ENCODE measurements at places on chromosomes 7 and 10.

GRCh38 chr10:12628964-12629766 lies 279.8 kb downstream of the CAMK1D start:
- no peak for DNase-seq

GRCh38 chr7:102252366-102252982 lies 34.2 kb upstream of the SH2B2 start:
- peak; percentile 18 for DNase-seq

DNA sequence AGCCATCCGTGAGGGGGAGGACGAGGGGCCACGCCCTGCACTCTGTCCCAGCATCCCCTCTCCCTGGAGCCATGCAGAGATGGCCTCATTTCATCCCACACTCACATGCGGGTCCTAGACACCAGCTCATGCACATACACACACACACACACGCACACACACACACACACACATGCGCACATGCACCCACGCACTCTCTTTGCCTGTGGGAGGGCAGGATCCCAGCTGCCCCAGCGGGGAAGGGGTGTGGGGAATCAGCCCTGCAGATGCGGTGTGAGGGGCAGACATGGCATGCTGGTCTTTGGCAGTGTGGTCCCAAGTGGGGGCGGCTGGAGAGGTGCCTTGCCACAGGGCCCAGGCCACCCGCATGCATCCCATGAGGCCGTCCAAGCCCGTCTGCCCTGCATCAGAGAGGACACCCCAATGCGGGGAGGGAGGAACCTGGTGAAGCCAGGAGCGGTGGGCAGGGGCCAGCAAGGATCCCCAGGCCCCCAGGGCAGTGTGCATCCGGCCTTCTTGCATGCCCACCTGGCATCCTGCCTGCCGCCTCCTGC lies 68.1 kb downstream of the LHPP start:
- DNase-seq: peak; percentile 22

- DNase-seq: no peak
Observed at GRCh38 chr7:20561908-20562307, 53.6 kb upstream of the ABCB5 start.

GRCh38 chr7:55438757-55439525 lies 73.8 kb downstream of the LANCL2 start:
- DNase-seq: no peak

- DNase-seq: no peak
Observed at GRCh38 chr10:125692196-125692595, 9.2 kb upstream of the TEX36 start.

- DNase-seq: no peak
Observed at GRCh38 chr10:108323274-108323798, 1158.8 kb upstream of the SORCS1 start.

DNA sequence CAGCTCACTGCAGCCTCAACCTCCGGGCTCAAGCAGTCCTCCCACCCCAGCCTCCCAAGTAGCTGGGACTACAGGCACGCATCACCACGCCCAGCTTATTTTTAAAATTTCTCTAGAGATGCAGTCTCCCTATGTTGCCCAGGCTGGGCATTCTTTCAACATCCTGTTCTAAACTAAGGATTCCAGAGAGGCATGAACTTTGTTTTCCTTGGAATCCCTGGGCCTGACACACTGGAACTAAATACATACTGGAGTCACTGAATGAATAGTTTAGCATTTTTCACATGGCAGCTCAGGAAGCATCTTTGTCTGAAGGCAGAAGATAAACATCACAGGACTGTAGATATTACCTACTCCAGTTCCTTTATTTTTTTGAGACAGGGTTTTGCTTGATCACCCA lies 108.7 kb downstream of the ITIH5 start:
- DNase-seq: no peak

DNA sequence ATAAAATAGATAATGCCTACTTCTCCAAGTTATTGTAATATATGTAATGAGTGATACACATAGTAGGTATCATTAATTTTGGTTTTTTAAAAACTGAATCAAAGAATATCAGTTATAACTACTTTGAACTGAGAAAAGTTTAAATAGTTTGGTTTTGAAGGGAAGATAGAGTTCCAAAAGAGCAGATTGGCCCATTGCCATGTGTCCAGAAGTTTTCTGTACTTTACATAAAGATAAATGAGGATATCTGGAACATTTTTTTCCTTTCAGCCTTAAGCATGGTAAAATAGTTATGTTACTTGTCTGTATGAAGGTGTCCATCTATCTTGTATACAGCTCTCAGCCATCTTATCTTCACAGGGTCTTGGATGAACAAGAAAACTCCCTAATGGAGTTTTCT lies 97.9 kb upstream of the MXI1 start:
- DNase-seq: no peak

DNA sequence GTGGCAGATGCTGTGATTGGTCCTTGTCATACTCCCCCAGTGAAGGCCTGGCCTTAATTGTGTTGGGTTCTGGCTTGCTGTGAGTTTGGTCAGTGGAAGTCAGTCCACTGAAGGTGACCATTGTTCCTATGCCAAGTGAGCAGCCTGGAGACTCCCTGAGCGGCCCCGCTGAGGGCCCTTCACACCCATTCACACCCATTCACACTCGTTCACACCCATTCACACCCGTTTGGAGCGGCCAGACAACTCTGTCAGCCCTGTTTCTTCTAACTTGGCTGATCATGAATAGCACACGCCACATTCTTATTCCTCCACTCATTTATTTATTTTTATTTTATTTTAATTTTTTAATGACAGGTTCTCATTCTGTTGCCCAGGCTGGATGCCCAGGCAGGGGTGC lies 61.5 kb downstream of the C10orf120 start:
- no peak for DNase-seq

- no peak for DNase-seq
Observed at GRCh38 chr10:3537518-3537917, 247.5 kb downstream of the KLF6 start.

GRCh38 chr7:2317556-2318293 lies 3.5 kb upstream of the SNX8 start:
- DNase-seq: no peak

GRCh38 chr7:13290975-13291374 lies 603.5 kb downstream of the ARL4A start:
- no peak for DNase-seq

DNA sequence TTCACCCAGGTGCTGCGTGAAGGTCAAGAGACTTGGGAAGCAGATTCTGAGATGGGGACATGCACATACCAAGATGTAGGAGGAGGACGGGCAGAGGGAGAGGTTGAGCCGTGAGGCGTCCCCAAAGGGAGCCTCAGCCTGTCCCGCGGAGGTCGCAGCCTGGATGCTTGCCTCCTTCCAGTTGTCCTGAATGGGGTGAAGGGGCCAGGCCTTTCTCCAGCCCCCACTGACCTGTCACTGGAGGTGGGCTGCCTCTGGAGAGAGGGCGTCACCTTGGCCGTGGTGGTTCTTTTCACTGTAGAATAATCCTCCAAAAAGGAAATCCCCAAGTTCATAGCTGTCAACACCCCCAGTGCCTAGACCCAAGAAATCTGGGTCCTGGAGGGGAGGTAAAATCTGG lies 283.0 kb upstream of the VSTM2A start:
- DNase-seq: no peak

- DNase-seq: peak; percentile 51
Observed at GRCh38 chr10:131825960-131826650, 74.7 kb upstream of the PPP2R2D start.

- DNase-seq: peak; percentile 40
Observed at GRCh38 chr10:42975558-42976340, 101.1 kb upstream of the RET start.

- DNase-seq: no peak
Observed at GRCh38 chr7:30646154-30646553, 36.1 kb downstream of the CRHR2 start.

DNA sequence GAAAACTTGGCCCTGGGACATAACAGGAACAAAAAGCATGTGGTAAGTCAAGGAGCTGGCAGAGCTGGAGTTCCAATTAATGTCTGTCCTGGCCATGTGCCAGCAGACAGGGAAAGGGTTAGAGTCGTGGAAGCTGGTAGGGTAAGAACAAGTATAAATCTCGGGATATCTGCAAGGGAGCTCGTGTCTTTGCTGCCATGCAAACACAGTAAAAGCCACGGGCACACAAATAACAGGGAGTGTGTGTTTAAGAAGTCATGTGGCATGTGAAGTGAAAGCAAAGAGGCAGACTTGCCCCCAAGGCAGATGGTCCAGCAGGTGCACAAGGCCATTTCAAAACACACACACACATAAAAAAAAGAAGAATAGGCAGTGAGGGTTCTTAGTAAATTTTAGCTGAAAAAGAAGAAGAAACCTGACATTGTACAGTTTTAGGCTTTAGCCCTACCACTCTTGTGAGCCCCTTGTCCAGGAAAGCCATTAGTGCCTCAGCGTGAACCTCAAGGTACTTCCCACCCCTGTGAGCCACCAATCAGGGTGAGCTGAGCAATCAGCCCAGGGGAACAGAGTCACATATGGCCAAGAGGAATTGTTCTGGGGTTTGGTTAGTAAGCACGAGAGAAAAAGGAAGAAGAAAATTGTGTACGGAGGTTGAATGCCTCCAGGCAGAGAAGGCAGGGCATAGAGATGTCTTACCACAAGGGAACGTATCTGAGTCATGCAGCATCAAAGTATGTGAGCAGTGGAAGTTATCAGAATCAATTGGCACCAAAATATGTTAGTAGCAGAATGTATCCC lies 32.8 kb upstream of the ARHGAP12 start:
- DNase-seq: no peak

DNA sequence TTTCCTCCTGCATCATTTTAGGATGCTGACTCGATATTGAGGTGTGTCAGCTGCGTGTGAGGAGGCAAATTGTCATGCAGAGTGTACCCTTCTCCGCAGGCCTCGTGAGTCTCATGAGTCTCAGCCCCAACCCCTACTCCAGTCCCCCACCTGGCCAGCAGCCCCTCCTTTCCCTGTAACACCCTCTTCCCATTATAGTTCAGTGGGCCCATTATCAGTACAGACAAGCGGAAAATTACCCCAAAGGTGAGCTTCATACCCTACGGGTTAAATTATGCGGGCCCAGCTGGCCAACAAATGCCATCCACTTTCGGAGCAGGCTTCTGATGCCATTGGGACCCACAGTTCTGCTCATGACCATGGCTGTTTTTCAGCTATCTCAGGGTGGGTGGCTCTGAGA lies 25.2 kb downstream of the SFTPD start:
- DNase-seq: peak; percentile 31

DNA sequence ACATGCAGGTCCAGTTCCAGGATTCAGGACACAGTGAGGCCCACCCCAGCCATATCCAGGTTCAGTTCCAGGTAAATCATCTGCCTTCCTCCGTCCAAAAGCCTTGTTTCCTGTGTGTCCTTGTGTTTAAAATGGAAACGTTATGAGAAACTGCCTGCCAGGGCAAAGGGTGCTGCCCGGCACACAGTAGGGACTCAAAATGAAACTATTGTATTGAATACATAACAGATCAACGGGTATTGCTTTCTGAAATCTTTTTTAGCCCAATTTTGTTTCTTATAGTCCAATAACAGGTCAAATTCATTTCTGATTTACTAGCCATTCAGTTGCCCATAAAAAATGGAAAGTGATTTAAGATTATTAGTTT lies 115.5 kb downstream of the EGFR start:
- DNase-seq: no peak

- no peak for DNase-seq
Observed at GRCh38 chr10:10722422-10722821, 295.2 kb upstream of the CELF2 start.

DNA sequence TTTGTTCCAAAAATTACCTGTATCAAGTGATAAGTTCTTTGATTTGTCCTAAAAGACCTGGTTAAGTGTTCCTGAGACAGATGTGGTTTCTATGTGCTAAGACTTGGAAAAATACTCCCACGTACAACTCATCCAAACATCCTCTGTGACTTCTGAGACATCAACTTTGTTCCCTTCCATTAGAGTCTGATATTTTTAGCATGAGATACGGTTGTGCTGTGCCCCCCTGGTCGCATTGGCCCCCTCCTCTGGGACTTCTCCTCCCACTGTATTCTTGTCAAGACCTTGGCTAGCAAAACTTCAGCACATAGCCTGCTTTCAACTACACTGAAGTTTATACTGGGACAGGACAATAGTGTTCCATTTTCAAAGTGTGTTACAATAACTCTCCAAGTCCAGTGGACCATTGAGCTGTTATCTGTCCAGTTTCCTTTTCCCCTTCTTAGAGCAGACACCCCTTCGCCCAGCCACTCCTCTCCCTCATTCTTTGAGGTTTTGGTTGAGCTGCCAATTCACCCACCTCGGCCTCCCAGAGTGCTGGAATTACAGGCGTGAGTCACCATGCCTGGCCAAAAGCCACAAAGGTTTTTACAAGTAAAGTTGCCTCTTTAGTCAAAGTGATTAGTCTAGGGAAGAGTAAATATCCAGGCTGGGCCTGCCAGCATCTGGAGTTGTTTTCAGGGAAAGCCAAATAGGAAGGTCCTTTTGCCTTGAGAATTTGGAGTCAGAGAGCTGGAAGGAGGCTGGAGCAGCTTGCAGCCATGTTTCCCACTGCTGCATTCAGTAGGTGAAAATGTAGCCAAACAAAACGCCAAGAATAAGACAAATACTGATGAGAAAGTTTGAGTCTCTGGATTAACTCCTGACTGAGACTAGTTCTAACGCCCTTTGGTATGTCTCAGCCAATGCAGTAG lies 17.8 kb upstream of the PDLIM1 start:
- DNase-seq: no peak

GRCh38 chr7:25234336-25234735 lies 6.0 kb upstream of the NPVF start:
- DNase-seq: no peak

All from Right ventricle myocardium inferior (tissue), 1 donor.